ENCODE measurements at places on chromosomes 2 and 18.

- DNase-seq = peak; percentile 88
Observed at GRCh38 chr2:39603436-39603835, 62.3 kb upstream of the TMEM178A start.

GRCh38 chr18:45249246-45249661 lies 366.0 kb upstream of the SLC14A2 start:
- DNase-seq = no peak

DNA sequence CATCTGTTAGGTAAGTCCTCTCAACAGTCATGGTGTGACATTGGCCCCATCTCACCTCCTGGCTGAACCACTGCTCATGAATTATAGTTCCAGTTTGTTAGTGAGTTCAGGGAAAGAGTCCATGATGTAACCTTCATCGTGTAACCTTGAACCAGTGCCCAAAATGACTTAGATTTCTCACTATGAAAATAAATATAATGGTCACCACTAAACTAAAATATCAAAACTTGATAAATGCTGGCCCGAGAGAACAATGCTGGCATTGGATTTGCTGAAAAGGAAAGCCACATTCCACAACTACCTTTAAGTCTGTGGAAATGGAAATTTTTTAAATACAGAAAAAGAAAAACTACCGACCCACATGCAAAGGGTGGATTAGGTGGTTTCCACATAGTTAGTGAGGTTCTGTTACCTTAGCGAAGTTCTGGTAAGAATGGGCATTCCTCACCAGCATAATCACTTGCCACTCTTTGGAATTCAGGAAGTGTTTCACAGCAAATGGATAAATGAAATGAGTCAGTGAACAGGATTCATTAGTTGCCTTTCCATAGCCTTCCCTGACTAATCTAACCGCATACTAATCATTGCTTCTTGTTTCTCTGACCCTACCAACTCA lies 133.9 kb upstream of the CTAGE1 start:
- no peak for DNase-seq

DNA sequence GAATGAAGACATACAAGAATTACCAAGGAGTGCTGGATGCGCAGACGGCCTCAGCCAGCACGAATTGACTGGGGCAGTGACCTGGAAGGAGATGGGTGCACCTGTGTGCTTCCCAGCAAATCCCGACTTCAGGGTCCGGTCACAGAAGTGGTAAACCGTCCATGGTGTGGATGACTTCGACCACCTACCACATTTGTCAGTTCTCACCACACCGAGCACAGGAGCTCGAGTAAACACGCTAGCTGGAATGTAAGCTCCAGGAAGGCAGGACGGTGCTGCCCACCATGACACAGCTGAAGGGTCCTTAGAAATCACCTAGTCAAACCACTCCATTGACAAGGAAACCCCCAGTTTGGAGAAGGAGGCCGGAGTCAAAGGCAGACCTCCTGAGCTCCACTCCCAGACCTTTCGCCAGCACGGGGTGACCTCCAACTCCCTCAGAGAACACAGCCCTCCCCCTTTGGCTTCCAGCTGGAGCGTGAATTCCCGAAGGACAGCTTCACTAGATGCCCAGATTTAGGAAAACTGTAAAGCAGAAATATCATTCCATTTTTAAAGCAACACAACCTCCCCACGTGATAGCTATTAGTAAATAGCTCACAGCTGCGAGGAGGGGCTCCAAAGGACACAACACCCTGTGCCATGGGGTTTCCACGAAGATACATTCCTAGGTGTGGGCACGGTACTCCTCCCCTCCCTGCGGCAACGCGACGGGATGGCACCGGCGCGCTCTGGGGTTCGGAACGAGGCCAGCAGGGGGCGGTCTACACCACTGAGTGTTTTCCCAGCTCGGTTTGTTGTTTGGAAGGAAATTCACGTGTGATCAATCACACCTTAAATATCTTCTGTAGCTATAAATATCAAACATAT lies 34.1 kb upstream of the GNAL start:
- peak; percentile 27 for DNase-seq

GRCh38 chr2:45786836-45787357 lies 135.4 kb downstream of the PRKCE start:
- peak; percentile 30 for DNase-seq

DNA sequence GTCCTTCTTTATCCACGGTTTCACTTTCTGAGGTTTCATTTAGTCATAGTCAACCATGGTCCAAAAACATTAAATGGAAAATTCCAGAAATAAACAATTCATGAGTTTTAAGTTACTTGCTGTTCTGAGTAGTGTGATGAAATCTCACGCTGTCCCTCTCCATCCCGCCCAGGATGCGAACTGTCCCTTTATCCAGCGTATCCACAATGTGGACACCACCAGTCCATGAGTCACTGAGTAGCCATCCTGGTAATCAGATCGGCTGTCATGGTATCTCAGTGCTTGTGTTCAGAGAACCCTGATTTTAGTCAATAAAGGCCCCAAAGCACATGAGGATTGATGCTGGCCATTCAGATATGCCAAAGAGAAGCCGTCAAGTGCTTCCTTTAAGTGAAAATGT lies 3.7 kb downstream of the SP140L start:
- DNase-seq = peak; percentile 33

- DNase-seq = no peak
Observed at GRCh38 chr2:122795763-122796162, 1040.3 kb downstream of the TSN start.
